ENCODE measurements at places on chromosomes 1 and 21.

DNA sequence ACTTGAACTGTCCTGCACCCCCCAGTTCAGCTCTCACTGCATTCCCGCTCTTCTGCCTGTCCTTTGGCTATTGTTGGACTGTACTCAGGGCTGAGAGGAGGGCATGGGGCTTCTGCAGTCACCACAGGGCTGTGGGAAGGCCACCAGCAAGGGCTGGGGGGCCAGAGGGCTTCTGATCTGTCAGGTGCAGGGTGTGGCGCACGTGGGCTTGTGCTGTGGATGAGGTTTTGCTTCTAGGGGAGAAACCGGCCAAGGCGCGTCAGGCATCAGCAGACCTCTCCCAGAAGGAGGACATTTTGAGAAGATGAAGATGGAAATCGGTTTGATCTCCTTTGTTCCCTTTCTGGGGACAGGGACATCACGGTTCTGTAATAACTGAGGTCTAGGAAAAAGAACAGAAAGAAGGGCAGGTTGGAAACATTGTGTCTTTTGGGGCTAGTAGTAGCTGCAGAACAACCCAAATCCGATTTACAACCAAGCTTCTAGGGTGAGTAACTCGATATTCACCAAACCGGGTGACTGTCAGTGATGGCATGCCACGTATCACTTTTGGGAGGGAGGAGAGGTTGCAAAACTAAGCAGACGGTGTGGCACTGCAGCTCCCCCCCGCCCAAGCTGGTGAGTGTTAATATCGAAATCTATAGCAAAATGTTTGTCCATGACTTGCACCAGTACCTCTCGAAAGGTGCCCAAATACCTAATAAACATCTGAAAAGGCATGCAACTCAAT, 40.9 kb downstream of the AGPAT3 start:
- no peak for DNase-seq

GRCh38 chr1:66446261-66447001, 87.5 kb upstream of the SGIP1 start:
- DNase-seq: peak; percentile 89

DNA sequence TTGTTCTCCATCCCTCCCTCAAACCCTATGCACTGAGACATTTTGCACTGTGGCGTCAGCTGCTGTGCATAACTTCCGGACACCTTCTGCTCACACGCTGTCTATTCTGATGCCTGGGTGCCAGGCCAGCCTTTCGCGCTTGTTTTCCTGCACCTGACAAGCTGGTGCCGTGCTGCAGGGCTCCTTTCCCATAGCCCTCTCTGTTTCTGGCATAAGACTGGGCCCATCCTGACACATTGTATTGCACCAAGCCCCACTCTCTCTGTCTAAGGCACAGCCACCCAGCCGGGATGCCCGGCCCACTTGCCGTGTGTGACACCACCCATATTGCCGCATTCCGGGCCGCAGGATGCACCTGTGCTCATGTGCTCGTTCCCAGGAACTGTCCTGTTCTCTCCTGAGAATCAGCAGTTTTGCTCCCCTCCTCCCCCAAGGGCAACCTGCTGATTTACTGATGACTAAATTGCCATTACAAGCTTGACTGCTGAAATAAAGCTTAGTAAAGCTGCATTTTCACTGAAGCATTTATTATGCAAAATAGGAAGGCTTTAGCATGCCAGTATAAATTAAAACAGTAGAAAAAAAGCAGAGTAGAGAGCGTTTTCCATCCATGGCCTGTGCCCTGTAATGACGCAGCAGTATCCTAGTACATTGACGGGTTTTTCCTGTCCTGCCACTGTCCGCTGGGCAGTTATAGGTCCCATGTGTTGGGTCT, 88.0 kb downstream of the CD247 start:
- peak; percentile 82 for DNase-seq

GRCh38 chr1:107897438-107898345, 67.3 kb downstream of the VAV3 start:
- DNase-seq: peak; percentile 68

DNA sequence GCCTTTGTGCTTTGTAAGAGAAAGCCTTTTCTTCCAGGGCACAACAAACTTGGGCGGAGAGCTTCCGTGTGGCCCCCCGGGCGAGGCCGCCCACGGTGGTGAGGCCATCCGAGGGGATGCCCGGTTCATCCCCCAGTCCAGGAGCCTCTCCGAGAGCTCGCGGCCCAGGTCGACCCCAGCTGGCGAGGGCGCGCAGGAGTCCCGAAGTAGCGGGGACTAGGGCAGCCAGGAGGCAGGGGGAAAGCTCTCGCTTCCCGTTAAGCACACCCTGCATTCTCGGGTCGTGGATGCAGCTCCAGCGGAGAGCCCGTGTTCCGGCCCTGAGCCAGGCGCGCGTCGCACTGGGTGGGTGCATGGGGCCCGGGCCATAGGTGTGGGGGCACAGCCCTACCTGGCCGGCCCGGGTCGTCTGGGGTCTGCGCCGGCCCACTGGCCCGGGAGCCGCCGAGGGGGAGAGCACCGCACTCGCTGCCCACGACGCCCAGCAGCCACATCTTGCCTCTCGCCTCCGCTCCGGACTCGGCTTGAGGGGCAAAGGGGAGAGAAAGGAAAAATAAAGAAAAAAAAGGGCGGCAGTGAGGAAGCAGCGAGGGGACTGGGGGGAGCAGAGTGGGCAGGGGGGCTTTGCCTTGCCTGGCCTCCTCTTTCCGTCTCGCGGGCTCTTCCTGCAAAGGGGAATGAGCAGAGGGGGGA, 1.8 kb downstream of the RNF220 start:
- DNase-seq: no peak

DNA sequence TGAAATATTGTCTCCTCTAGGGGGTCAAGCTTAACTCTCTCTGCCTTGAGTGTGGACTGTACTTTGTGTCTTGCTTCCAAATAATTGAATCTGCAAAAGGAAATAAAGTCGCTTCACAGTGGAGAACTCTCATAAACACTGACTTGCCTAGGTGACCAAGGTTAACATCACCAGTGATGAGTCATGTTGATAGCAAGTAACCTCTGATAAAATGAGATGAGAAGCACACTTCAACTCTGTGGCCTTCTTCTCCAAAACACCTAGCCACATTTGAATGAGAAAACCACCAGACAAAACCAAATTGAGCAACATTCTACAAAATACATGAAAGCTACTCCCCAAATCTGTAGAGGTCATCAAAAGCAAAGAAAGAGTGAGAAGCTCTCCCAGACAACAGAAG, 37.6 kb downstream of the PDE4B start:
- DNase-seq: no peak

- DNase-seq: no peak
Measured at GRCh38 chr21:42959728-42960127, 14.6 kb upstream of the PKNOX1 start.

DNA sequence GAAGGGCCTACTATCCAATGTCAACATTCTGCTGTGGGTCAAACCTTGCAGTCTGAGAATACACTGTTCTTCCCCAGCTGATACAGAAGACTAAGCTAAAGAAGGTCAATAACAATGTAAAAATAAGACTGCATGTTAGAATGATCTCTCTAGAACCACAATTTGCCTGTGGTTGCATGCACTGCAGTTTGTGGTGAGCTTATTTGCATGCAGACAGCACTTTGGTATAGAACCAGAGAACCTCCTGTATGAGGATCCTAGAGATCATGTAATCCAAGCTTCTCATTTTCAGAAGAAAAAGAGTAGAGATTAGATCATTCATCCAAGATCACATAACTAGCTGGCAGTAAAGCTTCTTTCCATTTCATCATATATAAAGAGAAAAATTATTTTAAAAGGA, 15.8 kb downstream of the SYNJ1 start:
- peak; percentile 92 for DNase-seq

DNA sequence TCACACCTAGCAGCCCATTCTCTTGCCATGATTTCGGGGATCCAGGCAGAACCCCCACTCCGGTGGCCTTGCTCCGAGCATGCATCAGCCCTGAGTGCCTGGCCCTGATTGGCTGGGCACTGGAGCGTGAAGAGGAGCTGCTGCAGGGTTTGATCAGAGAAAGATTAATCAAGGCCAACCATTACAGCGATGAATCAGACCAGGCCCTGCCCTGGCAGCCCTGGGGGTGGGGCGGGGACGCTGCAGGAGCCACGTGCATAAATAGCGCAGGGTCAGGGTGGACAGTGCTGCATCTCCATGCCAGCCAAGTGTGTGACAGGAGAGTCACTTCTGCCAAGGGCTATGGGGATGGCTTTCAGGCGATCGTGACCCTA, 3.4 kb upstream of the FAM131C start:
- DNase-seq: no peak
